PC-9 (cell line): ENCODE measurements at places on chromosomes 7 and 10.

GRCh38 chr7:31602041-31602625 is 84.9 kb upstream of the PPP1R17 start:
- no peak for DNase-seq

DNA sequence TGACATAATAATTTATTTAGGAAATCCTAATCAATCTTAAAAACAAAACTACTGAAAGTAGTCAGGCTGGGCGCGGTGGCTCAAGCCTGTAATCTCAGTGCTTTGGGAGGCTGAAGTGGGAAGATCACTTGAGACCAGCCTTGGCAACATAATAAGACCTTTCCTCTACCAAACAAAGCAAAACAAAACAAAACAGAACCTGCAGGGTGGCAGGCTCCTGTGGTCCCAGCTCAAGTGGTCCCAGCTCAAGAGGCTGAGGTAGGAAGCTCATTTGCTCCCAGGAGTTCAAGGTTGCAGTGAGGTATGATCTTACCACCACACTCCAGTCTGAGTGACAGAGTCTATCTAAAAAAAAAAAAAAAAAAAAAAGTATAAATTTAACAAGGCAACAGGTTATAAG is 748.0 kb downstream of the CNTNAP2 start:
- no peak for DNase-seq

- no peak for DNase-seq
These were observed 1206.1 kb upstream of the CELF2 start for GRCh38 chr10:9811601-9812000.

DNA sequence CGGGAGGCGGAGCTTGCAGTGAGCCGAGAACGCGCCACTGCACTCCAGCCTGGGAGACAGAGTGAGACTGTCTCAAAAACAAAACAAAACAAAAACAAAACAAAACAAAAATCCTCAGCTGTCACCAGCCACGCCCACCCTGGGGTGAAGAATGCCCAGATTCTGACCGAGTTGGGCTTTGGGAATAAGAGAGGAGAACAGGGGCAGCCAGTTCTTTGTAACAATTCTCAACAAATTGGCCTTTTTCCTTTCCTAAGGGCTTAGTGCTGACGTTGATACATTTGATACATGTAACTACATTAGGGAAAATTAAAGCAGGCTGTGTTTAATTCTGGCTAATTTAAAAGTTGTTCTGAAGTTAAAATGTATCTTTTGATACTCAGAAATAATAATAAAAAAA is 121.0 kb downstream of the EPC1 start:
- no peak for DNase-seq

GRCh38 chr10:21524131-21524525 is 1.4 kb downstream of the SKIDA1 start:
- DNase-seq: no peak

DNA sequence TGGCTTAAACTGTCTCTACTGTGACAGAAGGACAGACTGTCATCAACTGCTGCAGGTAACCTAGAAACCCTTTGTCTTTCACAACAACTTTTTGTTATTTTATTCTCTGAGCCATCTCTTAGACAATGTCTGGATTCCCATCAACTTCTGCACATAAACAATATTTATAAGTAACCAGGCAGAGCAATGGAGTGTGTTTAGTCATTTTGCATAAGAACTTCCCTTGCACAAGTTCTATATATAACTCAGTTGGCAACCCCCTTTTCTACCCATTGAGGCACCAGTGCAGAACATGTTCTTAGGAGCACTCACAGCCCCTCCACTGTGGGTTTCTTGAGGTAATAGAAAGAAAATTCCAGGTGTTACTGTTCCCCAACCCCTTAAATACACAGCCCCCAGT is 65.0 kb upstream of the IL6 start:
- no peak for DNase-seq
